ENCODE measurements at places on chromosomes 5 and 9.
A peak's percentile ranks its signal among the peaks of the same experiment; 100 is the strongest.

GRCh38 chr5:128109138-128109537 lies 25.6 kb downstream of the SLC12A2 start:
- no peak for DNase-seq

- DNase-seq: no peak
Measured at GRCh38 chr9:25709941-25710340, 31.7 kb upstream of the TUSC1 start.

GRCh38 chr5:136484808-136485325 lies 119.5 kb upstream of the TRPC7 start:
- no peak for DNase-seq

DNA sequence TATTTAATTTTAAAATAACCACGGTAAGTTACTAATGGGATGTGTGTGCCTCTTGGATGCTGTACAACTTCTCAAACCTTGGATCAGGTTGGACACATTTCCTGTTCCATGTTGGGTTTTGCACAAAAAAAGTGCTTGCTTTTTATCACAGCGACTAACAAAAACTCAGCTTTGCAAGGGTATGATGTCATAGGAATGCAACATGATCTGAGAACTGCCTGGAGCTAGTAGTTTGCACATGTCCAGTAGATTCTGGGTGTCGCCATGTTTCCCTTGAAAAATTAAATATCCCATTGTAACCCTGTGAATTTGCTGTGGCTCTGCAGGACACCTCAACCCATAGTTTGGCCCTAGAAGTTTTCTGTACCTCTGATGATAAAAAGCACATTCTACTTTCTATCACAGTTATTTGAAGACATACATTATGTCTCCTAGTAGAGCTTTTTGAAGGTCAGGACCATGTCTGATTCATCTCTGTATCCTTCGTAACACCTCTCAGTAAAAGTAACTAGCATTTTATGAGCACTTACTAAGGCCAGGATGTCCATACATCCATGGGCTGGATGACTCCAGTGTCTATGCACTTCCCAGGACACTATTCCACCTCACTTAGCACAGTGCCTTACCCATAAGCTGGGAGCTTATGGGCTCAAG lies 11.5 kb upstream of the FRMPD1 start:
- DNase-seq: no peak

- DNase-seq: no peak
Measured at GRCh38 chr5:131994533-131995226, 16.8 kb downstream of the ACSL6 start.

GRCh38 chr9:120366644-120367019 lies 213.3 kb downstream of the CDK5RAP2 start:
- no peak for DNase-seq

DNA sequence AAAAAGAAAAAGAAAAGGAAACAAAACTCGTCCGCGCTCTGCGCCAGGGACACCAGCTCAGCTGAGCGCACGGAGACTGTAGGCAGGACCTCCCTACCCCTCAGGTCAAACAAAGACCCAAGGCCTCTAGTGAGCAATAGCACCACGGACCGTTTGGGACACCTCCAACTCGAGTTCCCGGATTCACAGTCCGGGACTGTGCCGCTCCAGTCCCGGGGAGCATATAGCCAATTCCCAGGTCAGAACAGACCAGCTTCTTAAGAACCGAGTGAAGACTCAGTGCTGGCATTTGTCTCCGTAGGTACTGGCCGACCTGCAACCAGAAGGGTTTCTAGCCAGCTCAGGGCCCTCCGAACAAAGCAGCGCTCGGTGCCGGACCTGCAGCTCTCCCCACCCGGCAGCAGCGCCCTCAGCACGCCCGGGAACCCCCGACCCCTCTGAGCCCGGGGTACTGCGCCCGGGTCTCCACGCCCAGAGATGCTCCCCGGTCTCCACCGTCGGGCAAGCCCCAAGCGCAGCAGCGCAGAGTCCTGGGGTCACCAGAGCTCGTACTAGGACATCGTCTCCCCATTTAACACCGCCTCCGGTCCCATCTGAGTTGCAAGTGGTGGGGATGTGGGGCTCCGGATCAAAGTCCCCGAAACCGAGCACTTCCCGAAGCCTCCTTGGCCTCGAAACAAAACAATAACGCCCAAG lies 591 bp downstream of the ABCA1 start:
- peak; percentile 17 for DNase-seq

DNA sequence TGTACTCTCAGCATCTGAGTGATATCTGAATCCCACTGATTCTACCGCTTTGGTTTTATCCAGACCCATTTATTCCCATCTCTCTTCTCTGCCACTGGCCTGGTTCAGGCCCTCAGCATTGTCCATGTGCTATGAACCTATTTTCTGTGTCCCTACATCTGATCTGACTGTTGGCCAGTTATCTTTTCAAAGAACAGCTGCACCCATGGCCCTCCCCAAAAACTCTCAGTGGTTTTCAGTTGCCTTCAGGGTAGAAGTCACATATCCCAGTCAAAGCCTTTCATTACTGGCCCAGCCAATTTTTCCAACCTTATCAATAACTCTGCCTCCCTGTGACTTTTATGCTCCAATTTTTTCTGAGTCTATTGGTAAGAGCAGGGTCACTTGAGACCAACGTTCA lies 297.0 kb downstream of the TRIM32 start:
- DNase-seq: no peak

GRCh38 chr5:106874974-106875373 lies 795.8 kb downstream of the EFNA5 start:
- no peak for DNase-seq

- no peak for DNase-seq
Measured at GRCh38 chr5:95152535-95152934, 132.4 kb downstream of the MCTP1 start.

GRCh38 chr5:177462021-177462670 lies 11.3 kb downstream of the DBN1 start:
- DNase-seq: no peak

DNA sequence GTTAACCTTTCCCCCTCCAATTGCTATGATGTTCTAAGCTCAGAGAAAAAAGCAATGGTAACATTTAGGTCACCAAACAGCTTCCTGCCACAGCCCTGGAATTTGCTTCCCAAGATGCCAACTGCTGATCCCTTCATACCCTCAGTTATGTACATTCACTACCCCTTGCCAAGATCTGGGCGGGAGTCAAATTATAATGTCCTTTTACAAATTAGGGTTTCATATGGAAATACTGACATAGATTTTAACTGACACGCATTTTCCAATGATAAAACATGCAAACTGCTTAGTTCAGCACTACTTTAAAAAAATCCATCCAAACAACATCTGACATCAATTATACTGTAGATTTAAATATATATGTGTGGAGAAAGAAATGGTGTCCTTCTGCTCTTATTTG lies 5.0 kb downstream of the LOX start:
- DNase-seq: no peak

DNA sequence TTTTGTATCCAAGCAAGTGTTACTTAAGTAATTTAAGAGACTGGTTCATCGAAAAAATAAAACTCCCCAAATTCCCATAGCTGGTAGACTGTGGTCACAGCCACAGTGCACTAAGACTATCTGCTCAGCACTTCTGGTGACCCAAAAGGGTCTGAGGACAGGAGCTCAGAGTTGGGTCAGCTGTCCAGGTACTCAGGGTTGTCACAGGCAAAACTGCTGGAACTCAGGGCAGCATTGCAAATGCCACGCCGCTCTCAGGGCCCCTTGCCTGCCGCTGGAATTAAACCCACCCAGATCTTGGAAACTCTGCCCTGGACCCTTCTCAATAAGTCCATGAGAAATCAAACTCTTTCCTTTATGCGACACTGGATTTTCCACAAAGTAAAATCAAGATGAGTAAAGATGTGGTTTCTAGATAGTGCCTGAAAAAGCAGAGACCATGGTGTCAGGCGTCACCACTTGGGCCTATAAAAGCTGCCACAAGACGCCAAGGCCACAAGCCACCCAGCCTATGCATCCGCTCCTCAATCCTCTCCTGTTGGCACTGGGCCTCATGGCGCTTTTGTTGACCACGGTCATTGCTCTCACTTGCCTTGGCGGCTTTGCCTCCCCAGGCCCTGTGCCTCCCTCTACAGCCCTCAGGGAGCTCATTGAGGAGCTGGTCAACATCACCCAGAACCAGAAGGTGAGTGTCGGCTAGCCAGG lies at the start of gene IL13:
Gene IL13, plus strand, starts transcription at position 498 of the 705 bp plus-strand sequence. Its CDS starts 14 bp downstream, at position 512.
- no peak for DNase-seq

- DNase-seq: no peak
Measured at GRCh38 chr5:59745415-59745863, 148.1 kb downstream of the PDE4D start.

DNA sequence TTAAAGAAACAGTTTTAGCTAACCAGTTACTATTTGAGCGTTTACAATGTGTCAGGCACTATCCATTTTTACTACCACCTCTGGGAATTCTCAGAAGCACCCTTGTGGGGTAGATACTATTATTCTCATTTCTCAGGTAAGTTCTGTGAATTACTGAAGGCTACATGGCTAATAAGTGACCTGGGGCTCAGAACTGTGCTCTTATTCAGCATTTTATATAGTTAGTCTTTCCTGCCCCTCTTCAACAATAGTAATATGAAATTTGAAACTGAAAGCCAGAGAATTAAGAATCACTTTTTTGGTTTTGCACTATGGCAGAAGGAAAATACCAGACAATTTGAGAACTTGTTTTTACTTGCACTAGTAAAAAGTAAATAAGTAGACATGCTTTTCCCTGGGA lies 11.8 kb downstream of the ELL2 start:
- DNase-seq: no peak

DNA sequence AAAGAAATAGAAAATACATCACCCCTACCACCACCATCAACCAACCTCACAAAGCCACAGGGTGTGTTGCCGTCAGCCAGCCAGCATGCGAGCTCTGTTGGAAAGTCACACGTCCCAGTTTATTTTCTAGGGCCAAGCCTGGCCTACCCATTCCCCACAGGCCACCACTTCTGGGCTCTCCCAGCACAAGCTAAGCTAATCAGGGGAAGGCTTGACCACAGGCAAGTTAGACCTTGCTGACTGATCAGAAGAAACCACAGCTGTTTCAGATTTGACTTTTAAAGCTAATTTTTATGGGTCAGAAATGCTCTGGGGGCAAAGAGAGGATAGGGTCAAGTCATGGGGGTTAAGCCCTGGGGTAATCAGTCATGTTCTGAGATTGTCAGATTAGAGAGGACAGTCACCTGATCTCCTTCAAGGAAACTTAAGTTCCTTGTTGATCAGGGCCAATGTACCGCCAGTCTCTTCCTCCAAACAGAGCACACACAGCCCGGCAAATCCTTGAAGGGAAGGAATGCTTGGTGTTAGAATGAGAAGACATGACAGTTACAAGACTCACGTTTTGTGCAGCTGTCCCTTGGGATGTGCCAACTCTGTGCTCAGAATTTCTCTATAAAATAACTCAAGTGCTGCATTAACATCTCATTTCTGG lies 7.6 kb downstream of the SHB start:
- DNase-seq: no peak

DNA sequence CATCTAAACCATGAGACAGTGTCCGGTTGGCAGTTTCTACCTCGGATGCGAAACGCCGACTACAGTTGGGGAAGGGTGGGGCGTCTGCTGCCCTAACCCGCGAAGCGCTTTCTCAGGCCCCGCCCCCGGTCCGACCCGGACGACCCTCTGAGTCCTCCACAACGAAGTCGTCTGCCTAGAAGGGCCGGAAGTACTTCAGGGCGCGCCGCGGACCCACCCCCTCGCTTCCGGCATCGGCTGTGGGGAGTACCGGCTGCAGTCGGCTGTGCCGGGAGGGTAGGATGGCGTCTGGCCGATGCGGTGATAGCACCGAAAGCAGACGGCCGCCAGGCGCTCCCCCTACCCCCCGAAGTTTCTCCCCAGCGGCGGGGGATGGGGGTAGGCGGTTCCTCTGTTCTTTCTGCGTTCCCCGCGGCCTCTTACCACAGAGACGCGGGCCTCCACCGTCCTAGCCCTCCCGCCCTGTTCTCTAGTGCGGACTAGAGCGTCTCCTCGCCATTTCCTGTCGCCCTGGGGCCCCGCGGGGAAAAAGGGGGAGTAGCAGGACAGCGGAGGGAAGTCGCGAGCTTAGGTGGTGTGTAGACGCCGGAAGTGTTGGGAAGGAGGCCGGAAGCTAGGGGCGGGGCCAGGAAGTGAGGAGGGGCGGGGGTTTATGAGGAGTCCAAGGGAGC lies at the start of gene TRIM41:
Gene TRIM41, plus strand, starts transcription at position 224 of the 671 bp plus-strand sequence. CDS start 719 bp downstream, outside the sequence.
- peak; percentile 99 for DNase-seq

DNA sequence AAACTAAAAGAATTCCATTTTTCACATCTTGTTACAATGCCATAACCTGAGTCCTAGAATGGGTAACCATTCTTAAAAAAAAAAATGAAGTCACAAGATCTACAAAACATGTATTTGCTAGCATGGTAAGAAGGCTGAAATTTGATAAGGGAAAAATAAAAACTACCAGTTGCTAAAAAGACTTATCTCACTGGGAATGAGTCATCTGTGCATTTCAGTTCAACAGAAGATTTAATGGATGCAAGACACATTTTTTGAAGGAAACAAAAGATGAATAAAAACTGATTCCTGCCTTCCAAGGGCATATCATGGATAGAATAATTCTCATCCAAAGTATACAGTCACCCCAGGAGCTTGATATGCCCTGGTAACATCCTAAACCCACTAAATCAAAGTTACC lies 47.2 kb downstream of the SGTB start:
- no peak for DNase-seq

GRCh38 chr5:135458356-135458755 lies 6.2 kb upstream of the TIFAB start:
- no peak for DNase-seq

- no peak for DNase-seq
Measured at GRCh38 chr5:126360467-126360866, 62.7 kb upstream of the GRAMD2B start.

DNA sequence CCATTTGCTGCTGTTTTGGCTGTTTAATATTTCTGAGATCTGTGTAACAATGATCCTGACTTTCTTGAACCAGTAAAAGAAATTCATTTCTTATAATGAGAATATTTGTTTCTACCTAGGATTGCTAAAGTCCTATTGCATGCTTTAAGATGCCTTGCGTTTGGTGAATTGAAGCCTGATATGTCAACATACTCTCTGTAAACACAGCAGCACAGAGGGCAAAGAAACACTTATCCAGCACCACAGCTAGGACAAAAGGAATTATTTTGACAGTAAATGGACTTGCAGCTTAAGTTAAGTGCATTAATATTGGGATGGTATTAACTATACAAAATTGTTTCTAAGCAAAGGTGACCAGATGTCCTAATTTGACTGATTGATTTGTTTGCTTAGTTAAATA lies 2031.2 kb upstream of the CDH6 start:
- no peak for DNase-seq
